HS-27A (cell line): ENCODE measurements at places on chromosomes 4 and X.

- DNase-seq: peak; percentile 71
Observed at GRCh38 chr4:147355847-147356246, 125.0 kb upstream of the EDNRA start.

- DNase-seq: no peak
Observed at GRCh38 chr4:102466298-102466697, 34.9 kb upstream of the NFKB1 start.

DNA sequence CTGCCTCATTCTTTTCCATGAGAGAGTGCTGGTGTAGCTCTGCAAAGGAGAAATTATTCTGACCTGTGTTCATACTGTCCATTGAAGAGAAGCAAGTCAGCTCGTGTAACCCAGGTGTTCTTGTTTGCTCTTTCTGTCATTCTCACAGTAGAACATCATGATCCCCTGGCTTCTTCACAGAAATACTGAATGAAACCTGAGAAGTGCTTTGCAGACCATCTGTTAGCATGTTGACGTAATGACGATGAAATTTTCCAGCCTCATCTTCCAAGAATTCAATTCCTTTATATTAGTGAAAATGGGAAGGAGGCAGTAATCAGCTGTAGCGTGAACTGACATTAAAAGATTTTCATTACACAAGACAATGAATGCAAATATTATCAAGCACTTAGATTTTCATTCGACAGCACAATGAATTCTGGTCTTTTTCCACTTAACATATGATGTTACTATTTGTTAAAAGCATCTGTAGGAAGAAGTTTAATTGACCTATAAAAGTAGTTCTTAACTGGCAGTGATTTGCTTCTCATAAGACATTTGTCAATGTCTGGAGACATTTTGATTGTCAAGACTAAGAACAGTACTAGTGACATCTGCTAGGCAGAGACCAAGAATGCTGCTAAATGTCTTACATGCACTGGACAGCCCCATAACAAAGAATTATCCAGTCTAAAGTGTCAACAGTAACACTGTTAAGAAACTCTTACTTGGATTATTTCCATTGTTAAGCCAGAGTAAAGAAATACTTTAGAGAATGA lies 246.3 kb downstream of the BANK1 start:
- DNase-seq: peak; percentile 20

- no peak for DNase-seq
Observed at GRCh38 chr4:8724436-8725070, 132.0 kb downstream of the CPZ start.

- no peak for DNase-seq
Observed at GRCh38 chr4:2217726-2218125, 24.2 kb downstream of the HAUS3 start.

DNA sequence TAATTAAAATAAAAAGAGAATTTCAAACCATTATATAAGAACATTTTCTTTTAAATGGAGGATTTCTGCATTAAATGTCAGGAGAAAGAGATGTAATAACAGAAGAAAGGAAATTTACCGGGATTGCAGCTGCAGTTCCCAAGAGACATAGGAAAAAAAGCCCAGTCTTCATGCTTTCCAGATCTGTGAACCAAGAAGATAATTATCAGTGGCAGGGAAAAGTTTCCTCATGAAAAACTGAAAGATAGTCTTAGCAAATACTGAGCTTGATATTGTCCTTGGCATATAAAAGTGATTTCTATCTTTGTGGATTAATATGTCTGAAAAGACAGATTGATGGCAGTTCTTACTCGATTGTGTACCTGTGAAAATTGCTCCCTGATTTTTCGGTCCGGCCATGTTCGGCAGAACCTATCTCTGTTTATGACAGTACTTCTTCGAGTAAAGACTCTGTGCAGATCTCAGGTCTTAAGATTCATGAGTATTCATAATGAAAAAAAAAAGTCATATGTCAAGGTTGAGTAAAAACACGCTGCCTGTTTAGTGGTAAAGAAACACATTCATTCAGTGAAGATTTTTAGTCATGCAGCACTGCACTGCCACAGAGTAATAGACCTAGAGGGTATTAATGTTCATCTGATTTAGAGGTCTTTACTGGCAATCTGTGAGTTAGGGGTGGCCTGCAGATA lies 29.6 kb downstream of the SPARCL1 start:
- no peak for DNase-seq

- DNase-seq: no peak
Observed at GRCh38 chrX:132092439-132093065, 35.3 kb downstream of the FRMD7 start.

GRCh38 chr4:14364953-14365536 lies 637.2 kb upstream of the CPEB2 start:
- no peak for DNase-seq

- no peak for DNase-seq
Observed at GRCh38 chr4:105911426-105911825, 16.2 kb downstream of the NPNT start.
